ENCODE measurements at places on chromosomes 3 and 15.

- DNase-seq: no peak
Measured at GRCh38 chr15:31435912-31436628, 109.4 kb downstream of the KLF13 start.

DNA sequence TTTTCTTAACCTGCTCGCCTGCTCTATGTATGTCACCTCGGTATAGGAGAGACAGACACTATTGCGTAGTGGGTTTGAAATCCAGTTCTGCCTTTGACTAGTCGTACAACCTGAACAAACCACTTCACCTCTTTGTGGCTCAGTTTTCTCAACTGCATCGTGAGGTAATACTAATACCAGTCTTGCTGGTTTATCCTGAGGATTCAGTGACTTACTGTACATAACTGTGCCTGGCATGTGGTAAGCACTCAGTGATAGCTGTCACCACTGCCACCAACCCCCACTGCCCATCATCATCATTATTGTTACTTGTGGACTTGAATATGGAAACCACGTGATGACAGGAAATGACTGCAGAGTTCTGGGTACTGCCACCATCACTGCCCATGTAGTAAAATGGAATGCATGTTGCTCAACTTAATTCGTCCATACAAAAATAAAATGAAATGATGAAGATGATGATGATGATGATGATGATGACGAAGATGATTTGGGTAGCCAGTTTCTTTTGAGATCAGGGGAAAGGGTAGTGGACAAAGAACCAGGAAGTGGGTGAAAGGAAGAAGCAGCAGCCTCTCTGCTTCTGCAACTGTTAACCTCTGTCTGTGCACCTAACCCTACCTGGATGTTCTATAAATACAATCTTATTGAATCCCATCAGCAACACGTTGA lies 228.1 kb downstream of the FEZF2 start:
- no peak for DNase-seq

- DNase-seq: no peak
Measured at GRCh38 chr15:67296684-67297083, 42.1 kb downstream of the IQCH start.

DNA sequence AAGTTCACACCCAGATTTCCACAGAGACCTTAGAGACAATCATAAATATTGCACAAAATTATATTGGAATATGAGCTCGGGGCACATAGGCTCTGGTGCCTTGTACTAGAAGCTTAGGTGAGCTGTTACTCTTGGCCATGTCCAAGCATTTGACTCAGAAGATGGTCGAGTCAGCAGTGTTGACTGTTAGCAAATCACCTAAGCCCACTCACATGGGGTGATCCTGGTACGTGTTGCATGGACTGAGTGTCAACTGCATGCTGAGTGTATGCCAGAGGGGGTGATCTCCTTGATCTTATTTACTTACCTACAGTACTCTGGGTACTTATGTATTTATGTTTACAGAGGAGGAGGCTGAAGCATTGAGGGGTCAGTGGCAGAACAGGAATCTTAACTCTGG lies 14.0 kb downstream of the SMAD3 start:
- no peak for DNase-seq

- no peak for DNase-seq
Measured at GRCh38 chr3:139928708-139929505, 6.1 kb upstream of the CLSTN2 start.

- no peak for DNase-seq
Measured at GRCh38 chr3:31423482-31423881, 109.2 kb upstream of the STT3B start.

DNA sequence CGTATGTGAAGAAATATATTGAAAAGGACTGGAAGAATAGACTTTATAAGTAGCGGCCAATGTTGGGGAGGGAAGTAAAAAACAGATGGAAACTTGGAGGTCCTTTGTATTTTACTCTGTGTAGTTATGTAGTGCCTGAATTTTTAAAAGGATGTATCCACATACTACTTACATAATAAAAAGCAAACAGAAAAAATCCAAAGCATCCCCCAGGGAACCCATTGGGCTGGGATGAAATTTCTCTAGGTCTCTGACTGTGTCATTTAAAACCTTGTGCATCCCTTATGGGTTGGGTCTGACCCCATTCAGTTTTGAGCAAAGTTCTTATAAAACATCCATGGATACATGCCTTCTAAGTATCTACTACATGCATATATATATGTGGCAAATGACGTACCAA lies 141.1 kb downstream of the NR1D2 start:
- no peak for DNase-seq

- no peak for DNase-seq
Measured at GRCh38 chr3:109869586-109869985, 532.2 kb upstream of the DPPA4 start.

GRCh38 chr15:50764461-50765194 lies 878 bp downstream of the SPPL2A start:
- no peak for DNase-seq

GRCh38 chr3:47423548-47424145 lies 42.8 kb downstream of the PTPN23 start:
- DNase-seq: no peak
